Stimulated activated CD8-positive, alpha-beta memory T cell treated with anti-CD3 and anti-CD28 coated beads, Interleukin-2, amount 100 ng/mL, for 1 hour (primary cell): ENCODE measurements at places on chromosomes 13 and 19.

GRCh38 chr19:50383001-50383851 lies 921 bp upstream of the POLD1 start:
- no peak for DNase-seq

DNA sequence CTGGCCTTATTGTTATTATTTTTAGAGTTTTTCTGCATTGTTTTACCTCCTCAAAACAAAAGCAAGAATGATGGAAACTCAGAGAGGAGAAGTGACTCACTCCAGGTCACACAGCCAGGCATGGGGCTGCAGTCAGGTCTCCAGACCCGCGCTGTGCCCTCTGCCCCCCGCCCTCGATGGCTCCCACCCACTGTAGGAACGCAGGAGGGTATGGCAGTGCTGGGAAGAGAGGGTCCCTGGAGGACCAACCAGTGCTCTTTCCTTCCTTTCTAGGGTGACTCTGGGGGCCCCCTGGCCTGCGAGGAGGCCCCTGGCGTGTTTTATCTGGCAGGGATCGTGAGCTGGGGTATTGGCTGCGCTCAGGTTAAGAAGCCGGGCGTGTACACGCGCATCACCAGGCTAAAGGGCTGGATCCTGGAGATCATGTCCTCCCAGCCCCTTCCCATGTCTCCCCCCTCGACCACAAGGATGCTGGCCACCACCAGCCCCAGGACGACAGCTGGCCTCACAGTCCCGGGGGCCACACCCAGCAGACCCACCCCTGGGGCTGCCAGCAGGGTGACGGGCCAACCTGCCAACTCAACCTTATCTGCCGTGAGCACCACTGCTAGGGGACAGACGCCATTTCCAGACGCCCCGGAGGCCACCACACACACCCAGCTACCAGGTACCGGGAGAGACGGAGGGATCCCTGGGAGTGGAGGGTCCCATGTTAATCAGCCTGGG lies 5.6 kb downstream of the TIMM13 start:
- DNase-seq = no peak

- DNase-seq = no peak
These were observed 562.8 kb upstream of the SGCG start for GRCh38 chr13:22618002-22618401.

DNA sequence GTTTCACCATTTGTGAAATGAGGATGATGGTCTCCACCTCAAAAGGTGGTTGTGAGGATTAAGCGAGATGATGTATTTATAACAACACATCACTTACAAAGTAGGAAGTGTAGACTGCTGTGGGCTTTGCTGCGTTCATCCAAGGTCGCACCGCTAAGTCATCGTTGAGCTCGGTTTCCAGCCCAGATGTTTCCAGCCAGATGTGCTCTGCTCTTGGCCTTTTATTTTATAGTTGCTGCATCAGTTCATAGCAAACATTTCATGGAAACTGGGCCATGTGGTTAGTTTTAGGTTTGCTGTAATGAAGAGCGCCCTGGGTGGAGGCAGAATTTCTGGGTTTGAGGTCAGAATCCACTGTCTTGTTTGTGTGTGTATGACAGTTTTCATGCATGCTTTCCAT lies 76.5 kb upstream of the RNF113B start:
- DNase-seq = no peak

DNA sequence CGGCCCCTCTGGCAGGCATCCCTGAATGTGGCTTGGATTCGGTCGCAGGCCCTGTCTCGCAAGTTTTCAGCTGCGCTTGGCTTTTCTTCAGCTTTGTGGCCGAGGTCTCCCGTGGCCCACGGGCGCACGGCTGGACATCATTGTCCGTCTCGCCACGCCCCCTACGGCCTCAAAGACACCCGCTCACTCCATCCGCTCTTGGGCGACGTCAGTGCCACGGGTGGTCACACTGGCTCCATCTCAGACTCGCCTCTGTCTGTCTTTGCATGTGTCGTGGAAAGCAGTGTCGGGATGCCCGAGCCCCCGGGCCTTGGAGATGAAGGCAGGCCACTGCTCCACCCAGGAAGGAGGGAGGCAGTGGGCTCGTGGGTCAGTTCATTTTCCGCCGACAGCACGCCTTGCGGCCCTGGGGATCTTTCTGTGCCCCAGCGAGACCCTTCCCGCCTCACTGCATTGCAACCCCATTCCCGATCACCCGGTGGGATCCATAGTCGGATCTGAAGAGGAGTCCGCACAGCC lies 51.0 kb downstream of the ZNF146 start:
- no peak for DNase-seq

GRCh38 chr19:52748336-52748950 lies 13.6 kb upstream of the ZNF611 start:
- no peak for DNase-seq

- no peak for DNase-seq
These were observed 50.2 kb downstream of the MTMR6 start for GRCh38 chr13:25237083-25237482.
